Fibroblast of pulmonary artery (primary cell): ENCODE measurements at places on chromosomes 3 and 15.

DNA sequence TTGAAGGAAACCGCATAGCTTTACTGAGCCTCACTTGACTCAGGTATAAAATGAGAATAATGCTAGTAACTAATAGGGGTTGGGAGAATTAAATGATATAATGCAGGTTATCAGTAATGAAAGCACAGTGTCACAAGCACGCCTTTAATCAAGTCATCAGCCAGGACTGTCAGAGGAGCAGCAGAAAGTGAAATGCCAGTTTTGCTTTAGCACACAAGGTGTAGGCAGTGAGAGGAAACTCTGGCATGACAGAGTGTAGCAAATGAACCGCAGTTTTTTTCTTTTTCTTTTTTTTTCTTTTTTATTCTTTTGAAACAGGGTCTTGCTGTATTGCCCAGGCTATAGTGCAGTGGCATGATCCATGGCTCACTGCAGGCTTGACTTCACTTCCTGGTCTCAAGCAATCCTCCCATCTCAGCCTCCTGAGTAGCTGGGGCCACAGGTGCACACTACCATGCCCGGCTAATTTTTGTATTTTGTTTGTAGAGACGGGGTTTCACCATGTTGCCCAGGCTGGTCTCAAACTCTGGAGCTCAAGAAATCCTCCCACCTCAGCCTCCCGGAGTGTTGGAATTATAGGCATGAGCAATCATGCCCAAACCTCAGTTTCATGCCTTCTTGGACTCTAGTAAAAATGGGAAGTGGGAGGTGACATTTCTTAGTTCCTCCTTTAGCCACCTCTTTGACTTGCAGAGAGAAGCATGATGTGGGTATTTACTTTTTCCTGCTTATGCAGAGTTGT, 9.7 kb upstream of the SCAANT1 start:
- no peak for DNase-seq

GRCh38 chr3:4426782-4427344, 40.2 kb downstream of the SUMF1 start:
- DNase-seq = peak; percentile 92

DNA sequence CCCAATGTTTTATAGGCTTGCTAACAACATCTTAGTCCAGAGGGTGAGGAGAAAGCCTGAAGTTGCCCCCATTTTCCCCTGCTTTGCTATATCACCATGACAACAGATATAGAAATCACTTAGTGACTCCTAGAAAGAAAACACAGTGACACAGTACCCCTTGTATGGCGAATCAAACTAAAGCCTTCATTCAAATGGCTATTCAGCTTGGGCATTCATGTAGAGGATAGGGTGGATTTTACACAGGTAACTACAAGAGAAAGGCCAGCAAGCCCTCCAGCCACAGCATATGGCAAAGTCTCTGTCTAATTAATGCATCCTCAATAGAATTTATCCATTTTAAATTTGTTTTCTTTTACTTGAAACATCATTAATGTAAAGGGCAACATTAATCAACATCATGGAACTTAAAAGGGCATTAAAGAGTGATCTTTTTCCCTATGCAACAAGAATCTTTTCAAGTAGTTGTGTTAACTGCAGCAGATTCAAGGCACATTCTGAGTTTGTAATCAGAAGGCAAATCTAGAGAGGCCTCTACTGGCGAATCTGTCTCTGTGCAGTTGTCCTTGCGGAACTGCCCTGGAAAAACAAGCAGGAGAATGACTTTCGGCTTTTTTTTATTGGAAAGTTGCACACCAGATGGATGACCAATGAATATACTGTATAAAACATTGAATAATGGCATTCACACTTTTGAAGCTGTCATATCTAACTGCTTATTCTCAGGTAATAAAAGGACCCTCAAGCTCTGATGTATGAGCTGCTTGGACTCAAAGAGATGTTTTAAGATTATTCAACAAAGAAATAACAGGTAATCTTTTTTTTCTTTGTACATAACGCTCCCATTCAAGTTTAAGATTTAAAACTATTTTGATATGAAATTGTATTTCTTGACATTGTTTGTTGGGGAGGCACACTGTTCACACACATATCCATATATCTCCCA, 621.7 kb upstream of the AGTR1 start:
- peak; percentile 78 for DNase-seq

GRCh38 chr3:59653405-59654122, 603.7 kb upstream of the CFAP20DC start:
- DNase-seq = no peak

- DNase-seq = peak; percentile 62
Measured at GRCh38 chr3:24680214-24680967, 185.7 kb upstream of the THRB start.

DNA sequence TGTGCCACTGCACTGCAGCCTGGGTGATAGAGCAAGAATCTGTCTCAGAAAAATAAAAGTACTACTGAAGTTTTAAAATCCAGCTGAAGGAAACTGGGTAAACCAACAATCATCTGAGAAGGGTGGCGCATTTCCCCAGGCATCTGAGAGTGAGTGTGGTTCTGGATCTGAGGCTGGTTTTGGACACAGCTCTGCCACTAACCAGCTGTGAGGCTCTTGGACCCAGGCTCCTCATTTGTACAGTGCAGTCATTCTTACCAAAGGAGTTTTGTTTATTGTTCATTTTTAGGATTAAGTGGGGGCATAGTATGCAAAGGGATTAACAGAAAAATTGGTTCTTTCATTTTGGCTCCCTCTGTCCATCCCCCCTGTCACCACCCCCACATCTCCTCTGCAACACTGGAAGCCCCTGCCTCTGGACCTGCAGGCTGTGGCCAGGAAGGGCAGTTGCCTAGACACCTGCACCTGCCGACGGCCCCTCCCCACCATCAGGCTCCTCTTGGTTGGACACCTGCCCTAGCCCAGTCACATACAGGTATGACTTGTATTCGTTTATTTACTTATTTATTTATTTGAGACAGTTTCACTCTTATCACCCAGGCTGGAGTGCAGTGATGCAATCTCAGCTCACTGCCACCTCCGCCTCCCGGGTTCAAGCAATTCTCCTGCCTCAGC, 8.8 kb downstream of the NUP210 start:
- DNase-seq = no peak

GRCh38 chr3:137013951-137014688, 56.3 kb downstream of the IL20RB start:
- DNase-seq = peak; percentile 94

GRCh38 chr3:158086361-158086760, 19.9 kb downstream of the SHOX2 start:
- DNase-seq = no peak

- peak; percentile 12 for DNase-seq
Measured at GRCh38 chr3:136546720-136547119, 205.5 kb downstream of the STAG1 start.

- DNase-seq = no peak
Measured at GRCh38 chr3:77618686-77619085, 578.8 kb downstream of the ROBO2 start.

DNA sequence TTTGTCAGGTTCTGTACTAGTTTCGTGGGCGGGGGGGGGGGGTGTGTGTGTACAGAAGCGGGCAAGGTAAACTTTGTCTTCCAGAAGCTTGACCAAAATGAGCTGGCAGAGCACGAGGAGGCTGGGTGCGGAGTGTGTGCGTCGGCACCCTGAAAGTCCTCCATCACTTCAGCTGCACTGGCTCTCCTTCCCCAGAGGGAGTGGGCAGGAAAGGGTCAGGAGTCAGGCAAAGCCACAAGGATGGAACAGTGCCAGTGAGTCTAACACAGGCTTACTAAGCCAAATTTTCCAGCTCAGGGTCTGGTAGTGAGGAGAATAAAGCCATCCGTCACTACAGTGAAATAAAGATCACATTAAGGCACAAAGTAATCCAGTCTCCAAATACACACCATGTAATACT, 11.9 kb upstream of the SH3GL3 start:
- DNase-seq = no peak

DNA sequence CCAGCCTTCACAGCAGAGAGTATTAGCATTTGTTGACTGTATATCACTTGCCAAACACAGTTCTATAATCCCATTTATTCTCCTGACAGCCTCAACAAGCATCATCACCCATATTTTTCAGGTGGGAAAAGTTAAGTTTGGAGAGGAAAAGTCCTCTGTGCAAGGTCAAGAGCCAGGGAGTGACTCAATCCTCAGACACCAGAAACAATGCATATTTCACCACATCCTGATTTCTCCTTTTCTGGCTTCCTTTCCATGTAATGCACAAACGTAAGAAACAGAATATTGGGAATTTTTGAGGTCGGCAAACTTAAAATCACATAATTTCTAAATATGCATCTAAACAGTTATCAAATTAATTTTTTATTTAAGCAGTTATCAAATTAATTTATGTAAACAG, 116.0 kb upstream of the GADL1 start:
- DNase-seq = peak; percentile 97

GRCh38 chr3:126389112-126389793, 5.5 kb upstream of the CFAP100 start:
- DNase-seq = peak; percentile 88

- peak; percentile 35 for DNase-seq
Measured at GRCh38 chr3:173045770-173046382, 95.2 kb downstream of the SPATA16 start.

DNA sequence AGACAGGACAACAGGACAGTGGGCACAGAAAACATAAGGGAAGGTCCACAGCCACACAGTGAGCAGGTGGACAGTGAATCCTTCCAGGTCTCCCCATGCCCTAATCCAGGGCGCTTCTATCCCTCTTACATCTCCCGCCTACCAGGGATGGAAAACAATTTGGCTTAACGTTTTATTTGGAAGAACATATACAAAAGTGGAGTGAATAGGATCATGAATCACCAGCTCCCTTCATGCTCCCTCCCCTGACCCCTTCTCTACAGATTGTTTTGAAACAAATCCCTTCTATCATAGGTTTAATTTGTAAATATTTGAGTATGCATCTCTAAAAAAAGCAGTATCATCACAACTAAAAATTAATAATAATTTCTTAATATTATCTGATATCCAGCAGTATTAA, 52.5 kb downstream of the CLDN11 start:
- DNase-seq = no peak

DNA sequence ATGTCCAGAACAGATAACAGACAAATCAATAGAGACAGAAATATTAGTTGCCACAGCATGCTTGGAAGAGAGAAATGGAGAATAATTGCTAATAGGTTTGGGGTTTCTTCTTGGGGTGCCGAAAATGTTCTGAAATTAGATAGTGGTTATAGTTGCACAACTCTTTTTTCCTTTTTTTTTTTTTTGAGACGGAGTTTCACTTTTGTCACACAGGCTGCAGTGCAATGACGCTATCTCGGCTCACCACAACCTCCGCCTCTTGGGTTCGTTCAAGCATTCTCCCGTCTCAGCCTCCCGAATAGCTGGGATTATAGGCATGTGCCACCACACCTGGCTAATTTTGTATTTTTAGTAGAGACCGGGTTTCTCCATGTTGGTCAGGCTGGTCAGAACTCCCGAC, 163.3 kb downstream of the PLCH1 start:
- no peak for DNase-seq

- no peak for DNase-seq
Measured at GRCh38 chr15:85580879-85581278, 200.5 kb downstream of the AKAP13 start.

DNA sequence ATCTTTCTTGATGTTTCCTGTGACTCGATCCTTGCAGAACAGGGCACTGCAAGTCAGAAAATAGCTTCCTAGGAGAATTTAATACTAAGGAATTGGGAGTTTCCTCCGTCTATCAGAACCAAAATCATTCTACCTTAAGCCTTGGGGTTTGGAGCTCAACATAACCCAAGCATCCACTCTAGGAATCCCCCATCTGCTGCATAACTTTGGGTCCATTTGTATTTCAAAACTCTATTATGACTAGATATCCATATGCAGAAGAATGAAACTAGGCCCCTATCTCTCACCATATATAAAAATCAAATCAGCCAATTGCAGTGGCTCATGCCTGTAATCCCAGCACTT, 61.7 kb upstream of the AKAP13 start:
- DNase-seq = no peak

GRCh38 chr3:5489536-5489935, 302.0 kb downstream of the EDEM1 start:
- DNase-seq = no peak

GRCh38 chr3:194481103-194481502, 5.7 kb downstream of the ATP13A3 start:
- peak; percentile 75 for DNase-seq

- no peak for DNase-seq
Measured at GRCh38 chr15:78207641-78208340, 26.6 kb downstream of the ACSBG1 start.
